ENCODE measurements at places on chromosomes 5 and 9.

GRCh38 chr5:85170183-85170582 is 785.5 kb upstream of the EDIL3 start:
- no peak for DNase-seq

DNA sequence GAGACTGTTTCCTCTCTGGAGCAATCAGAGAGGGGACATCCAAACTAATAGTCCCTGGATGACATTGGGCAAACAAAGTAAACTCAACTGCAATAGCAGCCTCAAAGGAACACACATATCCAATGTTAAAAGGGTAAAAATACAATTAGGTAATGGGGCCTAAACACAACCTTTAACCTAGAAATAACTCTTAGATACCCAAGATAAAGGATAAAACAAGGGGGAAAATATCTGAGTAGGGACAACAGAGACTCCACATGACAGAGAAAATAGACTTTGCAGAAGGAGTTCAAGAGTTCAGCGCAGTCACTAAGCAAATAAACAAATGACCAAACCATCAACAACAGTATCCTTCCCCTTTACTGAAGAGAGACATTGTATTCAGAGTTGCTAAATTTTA is 149.3 kb downstream of the FBXO4 start:
- DNase-seq, result peak; percentile 19

DNA sequence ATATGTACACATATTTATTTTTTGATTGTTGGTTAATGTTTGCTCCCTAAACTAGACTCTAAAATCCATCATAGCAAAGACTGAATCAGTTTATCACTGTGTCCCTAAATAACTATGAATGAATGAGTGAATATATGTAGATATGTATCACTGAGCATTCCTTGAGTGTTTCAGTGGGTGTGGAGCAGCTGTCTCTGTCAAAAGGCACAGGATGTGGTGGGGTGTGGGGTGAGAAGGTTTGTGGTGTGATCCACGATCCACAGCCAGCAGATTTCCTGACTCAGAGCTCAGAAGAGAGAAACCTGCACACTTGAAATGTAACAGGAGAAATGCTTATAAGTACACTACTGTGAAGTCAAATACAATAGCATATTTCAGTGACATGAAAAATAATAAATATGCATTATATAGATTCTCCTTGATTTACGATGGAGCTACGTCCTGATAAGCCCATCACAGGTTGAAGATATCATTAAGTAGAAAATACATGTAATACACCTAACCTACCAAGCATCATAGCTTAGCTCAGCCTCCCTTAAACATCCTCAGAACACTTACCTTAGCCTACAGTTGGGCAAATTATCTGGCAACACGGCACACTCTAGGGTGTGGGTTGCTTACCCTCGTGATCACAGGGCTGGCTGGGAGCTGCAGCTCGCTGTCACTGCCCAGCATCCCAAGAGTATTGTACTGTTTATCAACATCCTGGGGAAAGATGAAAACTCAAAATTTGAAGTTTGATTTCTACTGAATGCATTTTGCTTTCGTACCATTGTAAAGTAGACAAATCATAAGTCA is 287.0 kb downstream of the GAS1 start:
- peak; percentile 46 for DNase-seq

GRCh38 chr5:62326302-62326701 is 20.3 kb downstream of the KIF2A start:
- no peak for DNase-seq

DNA sequence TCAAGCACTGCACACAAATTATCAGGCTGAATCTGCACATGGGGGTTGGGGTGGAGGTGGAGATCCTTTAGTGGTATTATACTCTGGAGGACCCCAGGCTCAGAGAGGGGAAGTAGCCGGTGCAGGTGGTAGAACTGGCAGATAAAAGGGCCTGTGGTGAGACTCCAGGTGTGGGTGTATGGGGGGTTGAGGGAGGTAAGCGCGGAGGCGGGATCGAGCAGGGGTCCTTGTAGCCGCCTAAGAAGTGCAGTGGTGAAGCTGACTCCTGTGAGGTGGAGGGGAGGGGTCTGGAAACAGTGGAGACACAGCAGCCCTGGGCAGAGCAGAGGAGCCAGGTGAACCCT is 841 bp downstream of the ACSL6 start:
- no peak for DNase-seq

GRCh38 chr5:122757285-122757684 is 17.6 kb upstream of the SNX2 start:
- no peak for DNase-seq

GRCh38 chr5:138033907-138034306 is 1.0 kb upstream of the FAM13B start:
- peak; percentile 58 for DNase-seq

- DNase-seq, result peak; percentile 59
Measured at GRCh38 chr5:140207250-140207964, 32.4 kb downstream of the CYSTM1 start.

DNA sequence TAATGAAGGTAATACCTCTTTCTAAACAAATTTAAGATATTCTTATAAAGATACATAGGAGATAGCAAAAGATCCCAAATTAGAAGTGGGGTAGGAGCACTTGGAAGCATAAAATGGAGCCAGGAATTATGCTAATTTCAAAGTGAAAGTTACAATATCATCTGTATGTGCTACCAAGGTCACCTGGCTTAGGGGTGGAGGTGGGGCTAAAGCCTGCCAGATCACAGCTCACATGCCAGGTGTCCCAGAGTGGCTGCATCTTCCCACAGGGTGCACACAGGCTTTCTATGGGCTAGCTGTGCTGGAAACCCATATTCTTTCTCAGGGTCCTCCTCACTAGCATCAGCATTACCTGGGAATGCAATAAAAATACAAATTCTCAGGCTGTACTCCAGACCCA is 118.2 kb upstream of the TXNDC8 start:
- no peak for DNase-seq

GRCh38 chr5:11146171-11146570 is 385.1 kb upstream of the DAP start:
- peak; percentile 73 for DNase-seq

- no peak for DNase-seq
Measured at GRCh38 chr5:116495786-116496357, 78.8 kb downstream of the SEMA6A start.

All from M059J (cell line).